RPMI7951 (cell line): ENCODE measurements at places on chromosomes 7 and 10. TPM values are rescaled to one million over a fixed set of nuclear protein-coding genes. Genes with fewer than 3 reads are reported as not detected.

Gene CLDN3
- total RNA-seq = not detected in 2 replicates

Gene FAM131B
- not detected in 2 replicates for total RNA-seq

Gene EIF5AL1
- 0.12 and 0.29 TPM in 2 replicates for total RNA-seq

Gene CRPPA
- 2.8 and 3.4 TPM in 2 replicates for total RNA-seq

Gene PRDX3
- total RNA-seq = 269 and 294 TPM in 2 replicates

GRCh38 chr10:45254892-45255291 is 60.5 kb downstream of the OR13A1 start:
- no peak for DNase-seq

DNA sequence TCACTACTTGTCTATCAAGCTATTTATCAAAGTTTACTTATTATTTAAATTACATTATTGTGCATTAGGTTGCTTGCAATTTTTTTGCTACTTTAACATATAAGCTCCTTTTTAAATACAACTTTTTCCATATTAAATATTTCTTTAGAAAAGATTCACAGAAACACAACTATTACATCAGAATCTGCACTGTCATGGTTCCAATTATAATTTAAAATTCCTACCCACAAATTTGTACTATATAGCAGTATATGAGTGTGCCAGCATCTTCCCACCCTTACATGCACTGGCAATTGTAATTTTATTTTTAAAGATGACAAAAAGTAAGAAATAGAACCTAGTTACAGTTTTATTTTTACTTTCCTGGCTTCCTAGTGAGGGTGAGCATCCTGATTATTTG is 15.8 kb downstream of the MINDY3 start:
- no peak for DNase-seq

- no peak for DNase-seq
These were observed 266 bp upstream of the STMP1 start for GRCh38 chr7:135662123-135662372.

DNA sequence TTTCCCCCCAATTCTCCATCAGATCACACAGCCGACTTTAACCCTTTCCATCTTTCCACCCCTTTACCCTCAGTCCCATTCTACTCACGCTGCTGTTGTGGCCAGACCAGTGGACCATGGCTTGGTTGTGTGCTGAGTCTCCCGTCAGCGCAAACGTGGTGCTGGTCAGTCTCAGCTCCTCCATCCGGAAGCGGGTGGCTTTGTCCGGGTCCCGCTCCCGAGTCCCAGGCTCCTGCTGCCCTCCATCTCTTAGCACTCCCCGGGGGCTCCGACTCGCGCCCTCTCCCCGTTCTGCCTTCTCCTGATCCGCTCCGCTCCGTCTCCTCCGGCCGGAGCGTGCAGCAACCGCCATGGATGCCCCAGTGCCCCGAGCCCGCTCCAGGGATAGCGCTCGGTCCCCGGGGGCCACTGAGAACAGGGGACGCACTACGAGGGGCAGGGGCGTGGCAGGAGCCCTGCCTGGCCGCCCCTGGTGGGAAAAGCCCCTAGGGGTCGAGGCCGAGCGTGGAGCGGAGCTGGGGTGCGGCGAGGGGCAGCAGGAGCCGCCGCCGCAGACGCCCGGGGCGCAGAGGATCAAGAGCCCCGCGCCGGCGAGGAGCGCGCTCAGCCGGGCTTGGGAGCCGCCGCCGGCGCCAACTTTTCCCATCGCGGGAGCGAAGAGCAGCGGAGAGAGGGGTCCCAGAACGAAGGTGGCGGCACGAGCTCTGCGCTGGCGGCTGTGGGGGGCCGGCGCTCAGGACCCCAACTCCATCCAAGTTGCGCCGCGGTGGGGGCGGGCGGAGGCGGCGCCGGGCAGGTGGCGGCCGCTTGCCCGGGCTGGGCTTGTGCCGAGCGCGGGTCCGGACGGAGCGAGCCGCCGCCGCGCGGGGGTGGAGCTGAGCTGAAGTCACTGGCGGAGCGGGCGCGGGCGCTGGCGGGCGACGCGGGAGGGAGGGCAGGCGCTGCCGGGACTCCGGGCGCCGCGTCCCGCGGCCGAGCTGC is at the start of gene SORCS1:
Gene SORCS1 (minus strand): TSS at position 826 of the 981 bp plus-strand sequence.
- no peak for DNase-seq

DNA sequence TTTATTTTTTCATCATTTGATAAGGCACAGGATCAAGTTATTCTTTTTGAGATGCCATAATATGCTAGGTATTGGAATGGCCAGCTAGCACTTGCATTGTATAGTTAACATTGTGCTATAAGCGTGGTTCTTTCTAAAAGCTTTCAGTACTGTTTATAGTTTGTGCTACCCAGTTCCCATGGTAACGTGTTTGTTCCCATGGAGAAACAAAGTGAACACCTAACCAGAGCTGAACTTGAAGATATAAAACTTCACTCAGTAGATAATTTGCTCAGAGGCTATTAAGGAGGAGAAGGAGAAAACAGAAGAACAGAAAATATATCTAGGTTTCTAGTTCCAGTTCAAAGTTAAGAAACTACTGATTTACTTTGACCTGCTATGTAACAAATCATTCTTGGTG is 23.6 kb upstream of the ITGB8 start:
- peak; percentile 92 for DNase-seq

DNA sequence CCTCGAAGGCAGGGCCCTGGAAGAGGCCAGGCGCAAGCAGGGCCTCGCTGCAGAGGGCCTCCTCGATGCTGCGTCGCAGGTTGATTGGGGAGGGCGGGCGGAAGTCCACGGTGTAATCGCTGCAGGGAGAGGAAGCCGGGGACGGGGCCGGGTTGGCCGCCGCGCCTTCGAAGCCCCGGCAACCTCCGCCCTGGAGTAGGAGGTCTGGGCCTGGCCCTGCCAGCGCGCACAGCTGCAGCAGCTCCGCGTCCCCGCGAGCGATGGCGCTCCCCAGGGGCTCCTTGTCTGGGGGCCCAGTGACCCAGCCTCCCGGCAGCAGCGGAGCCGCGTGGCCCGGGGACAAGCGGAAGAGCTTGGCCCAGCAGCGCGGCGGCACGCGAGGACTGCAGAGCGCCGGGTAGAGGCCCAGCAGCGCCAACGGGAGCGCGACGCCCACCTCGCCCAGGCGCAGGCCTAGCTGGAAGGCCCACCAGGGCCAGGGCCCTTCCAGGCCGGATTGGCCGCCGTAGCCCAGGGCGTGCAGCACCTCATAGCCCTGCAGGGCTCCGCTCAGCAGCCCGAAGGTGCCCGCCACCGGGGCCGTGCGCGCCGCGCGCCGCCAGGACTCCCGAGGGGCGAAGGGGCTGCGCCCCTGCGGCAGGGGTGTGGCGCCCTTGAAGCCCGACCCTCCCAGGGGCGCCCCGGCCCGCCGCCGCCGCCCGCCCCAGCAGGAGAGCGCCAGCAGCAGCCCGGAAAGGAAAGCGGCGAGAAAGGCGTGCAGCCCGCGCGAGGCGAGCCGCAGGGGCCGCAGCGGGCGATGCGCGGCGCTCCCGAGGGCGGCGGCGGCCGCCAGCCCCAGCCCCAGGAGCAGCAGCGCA is 7.8 kb upstream of the RBM28 start:
- DNase-seq = no peak

GRCh38 chr10:129942391-129942790 is 21.7 kb downstream of the EBF3 start:
- DNase-seq = no peak

DNA sequence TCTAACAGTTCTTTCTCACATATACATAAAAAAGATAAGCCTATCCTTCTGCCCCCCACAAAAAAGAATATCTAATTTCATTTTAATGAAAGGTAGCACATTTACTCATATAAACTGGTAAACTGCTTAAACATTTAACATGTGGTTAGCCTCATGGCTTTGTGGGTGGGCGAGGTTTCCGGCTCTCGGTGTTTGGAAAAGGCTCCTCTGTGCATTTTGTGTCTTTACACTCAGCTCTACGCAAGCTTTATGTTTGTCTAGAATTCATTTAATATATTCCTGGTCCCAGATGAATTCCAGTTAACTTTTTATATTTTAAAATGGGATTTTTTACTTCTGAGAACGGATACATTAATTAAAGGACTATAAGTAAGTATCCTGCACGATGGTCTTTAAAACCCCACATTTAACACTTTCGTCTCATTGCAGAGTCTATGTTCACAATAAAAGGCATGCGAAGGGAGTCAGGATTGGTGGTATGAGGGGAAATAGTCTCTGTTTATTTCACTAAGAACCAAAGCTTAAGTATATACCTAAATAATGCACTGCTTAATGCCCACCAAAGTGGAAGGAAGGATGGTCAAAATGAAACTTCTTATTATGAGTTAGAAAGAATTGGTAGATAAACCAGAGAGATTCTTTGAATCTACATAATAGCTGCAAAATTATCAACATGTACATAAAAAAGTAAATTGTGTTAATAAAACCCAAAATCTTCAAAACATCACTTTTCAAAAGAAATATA is 197.2 kb downstream of the CRPPA start:
- no peak for DNase-seq

DNA sequence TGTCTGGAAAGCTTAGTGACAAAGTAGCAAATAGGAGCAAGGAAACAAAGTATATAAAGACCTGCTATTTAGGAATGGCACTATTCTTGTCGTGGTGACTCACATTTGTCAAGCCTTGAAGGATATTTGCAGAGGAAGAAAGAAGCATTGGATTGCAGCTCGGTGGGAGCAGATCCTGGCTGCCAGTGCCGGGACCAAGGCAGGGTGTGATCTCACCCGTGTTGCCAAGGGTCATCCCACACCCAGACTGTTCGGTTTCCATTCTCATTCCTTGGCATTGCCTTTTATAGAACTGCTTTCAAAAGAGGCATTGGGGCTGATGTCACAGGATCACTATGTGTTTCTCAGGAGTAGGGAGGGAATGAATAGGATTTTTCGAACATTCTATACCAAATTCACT is 176.2 kb downstream of the GALNT17 start:
- peak; percentile 3 for DNase-seq

GRCh38 chr7:132206594-132206993 is 369.7 kb downstream of the PLXNA4 start:
- no peak for DNase-seq

- peak; percentile 4 for DNase-seq
These were observed 32.8 kb upstream of the SORCS3 start for GRCh38 chr10:104608091-104608828.

- peak; percentile 47 for DNase-seq
These were observed 5.0 kb upstream of the PAXIP1 start for GRCh38 chr7:155007947-155008346.

DNA sequence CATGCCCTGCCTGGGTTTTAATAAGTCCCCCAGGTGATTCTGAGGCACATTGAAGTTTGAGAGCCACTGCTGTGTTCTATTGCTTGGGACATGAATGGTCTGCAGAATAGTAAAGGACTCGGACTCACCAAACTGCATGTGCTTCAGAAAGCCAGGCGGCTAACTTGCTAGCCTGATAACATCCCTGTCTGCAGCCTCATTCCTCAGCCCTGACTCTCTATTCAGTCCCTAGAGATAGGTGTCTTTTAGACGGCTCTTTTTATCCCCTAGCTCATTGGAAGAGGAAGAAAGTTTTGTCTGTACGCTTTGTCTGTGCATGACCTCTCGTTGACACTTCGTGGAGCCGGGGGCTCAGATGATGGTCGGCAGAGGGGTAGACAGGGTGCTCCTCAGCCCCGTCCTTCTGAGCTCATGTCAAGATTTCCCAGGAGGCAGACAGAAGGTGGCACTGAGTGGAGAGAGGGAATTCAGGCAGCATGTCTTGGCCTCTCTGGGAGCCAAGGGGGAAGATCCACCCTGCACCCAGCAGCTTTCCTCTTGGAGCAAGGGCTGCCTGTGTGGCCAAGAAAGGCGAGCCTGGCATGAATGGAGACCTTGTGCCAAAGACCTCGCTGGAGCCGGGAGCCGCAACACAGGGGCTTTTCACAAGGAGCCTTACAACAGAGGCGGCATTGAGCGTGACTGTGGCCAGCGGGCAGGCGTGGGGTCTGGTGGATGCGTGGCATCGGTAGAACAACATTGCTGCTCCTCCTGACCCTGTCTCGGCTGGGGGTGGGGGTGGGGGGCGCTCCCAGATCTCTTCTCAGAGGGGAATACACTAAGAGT is 51.1 kb upstream of the PODXL start:
- peak; percentile 61 for DNase-seq

DNA sequence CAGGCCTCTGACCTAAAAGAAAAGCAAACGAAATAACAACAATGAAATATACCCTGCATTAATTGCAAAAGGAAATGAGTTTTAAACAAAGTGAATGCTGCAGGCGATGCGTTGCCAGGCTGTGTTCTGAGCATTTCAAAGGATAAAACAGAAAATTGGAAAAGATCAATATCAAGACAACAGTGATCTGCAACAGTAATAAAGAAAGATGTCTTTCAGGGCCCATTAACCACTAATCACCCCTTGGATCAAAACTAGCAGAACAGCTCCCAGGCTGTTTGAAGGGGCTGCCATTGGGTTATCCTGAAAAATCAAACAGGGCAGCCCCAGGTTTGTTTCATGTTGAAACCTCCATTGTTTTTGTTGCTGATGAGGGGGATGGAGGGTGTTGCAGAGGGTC is 219.2 kb downstream of the FGFR2 start:
- no peak for DNase-seq

GRCh38 chr10:17548770-17549169 is 68.4 kb downstream of the HACD1 start:
- peak; percentile 40 for DNase-seq

DNA sequence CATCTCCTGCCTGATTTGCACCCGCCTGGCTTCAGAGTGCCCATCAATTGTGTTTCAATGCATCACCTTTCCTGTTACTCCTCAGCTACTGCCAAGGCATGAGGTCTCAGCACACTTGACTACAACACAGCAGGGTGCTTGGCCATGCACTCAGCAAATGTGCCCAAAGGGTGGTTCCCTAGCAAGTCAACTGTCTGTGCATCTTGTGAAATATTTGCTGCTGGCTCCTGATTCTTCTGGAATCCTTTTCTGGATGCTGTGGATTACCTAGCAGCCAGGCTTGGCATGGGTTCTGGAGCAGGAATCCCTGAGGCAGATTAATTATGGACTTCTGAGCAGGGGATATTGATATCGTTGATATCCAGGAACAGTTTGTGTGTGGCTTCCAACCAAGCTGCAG is 662.6 kb upstream of the MGMT start:
- no peak for DNase-seq

- DNase-seq = peak; percentile 93
These were observed 85.8 kb upstream of the EGFR start for GRCh38 chr7:54932818-54933543.

GRCh38 chr10:47022311-47023131 is 111.3 kb downstream of the PTPN20 start:
- no peak for DNase-seq

- DNase-seq = no peak
These were observed 480.3 kb downstream of the NXPH1 start for GRCh38 chr7:8913682-8914081.

DNA sequence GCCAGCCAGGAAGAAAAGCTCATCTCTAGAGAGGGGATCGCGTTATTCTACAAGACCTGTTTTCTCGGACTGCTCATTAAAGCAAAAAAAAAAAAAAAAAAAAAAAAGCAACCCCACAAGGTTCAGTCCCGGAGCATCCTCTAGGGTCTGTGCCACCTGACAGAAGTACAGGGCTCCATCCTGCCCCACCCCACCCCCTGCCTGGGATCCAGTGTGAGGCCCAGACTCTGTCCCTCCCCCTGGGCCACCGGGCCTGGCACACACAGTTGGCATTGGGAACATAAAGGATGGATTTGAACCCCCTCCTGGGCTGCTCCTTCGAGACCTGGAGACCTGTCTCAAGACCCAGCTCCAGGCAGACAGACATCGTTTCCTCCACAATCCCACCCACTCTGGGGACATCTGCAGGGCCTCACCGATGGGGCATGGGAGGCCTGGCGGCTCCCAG is 688 bp downstream of the ORAI2 start:
- DNase-seq = no peak

GRCh38 chr7:7953806-7954205 is 14.8 kb upstream of the GLCCI1 start:
- no peak for DNase-seq

- no peak for DNase-seq
These were observed 19.0 kb downstream of the NAPEPLD start for GRCh38 chr7:103129702-103130549.

- DNase-seq = no peak
These were observed 123.7 kb downstream of the AVL9 start for GRCh38 chr7:32618987-32619386.
